AG08395 (cell line): ENCODE measurements at places on chromosomes 6 and 20.

- DNase-seq, result peak; percentile 48
These were observed 10.0 kb upstream of the POU5F1 start for GRCh38 chr6:31180500-31180899.

- no peak for DNase-seq
These were observed 50.3 kb upstream of the CDKAL1 start for GRCh38 chr6:20483887-20484497.

GRCh38 chr6:3835785-3836184 is 13.4 kb upstream of the FAM50B start:
- no peak for DNase-seq

- no peak for DNase-seq
These were observed 1.8 kb downstream of the ASCC3 start for GRCh38 chr6:100879317-100879716.

DNA sequence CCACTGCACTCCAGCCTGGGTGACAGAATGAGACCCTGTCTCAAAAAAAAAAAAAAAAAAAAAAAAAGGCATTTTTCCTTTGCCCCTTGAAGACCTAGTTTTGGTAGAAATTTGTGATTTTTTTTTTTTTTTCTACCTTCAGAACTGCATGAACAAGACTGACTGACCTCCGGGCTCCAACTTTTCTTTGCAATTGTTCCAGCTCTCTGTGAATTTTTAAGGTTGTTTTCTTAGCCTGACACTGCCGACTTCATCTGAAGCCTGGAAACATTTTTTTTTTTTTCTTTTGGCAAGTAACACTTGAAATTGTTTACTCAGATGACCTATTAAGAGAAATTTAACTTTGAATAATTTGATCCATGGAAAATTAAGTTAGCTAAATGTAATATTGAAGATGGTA is 73.0 kb downstream of the SLC24A3 start:
- no peak for DNase-seq

DNA sequence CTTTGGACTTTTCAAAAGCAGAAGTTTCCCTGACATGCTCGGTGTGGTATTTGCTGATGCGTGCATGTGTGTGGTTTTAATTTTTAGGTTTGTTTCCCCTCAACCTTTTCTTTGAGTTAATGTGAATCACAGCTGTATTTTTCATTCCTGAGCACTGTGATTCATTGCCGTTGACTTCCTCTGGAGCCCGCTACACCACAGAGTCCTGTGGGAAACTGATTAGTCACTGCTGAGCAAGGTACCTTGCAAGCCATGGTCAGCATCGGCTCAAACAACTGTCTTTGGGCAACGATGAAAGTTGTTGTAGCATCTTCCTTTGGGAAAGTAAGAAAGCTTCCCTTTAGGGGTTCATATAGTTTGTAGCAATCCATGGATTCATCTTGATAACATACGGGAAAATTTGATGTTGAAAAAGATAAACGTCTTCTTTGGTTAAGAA is 57.5 kb downstream of the RIN2 start:
- peak; percentile 92 for DNase-seq

DNA sequence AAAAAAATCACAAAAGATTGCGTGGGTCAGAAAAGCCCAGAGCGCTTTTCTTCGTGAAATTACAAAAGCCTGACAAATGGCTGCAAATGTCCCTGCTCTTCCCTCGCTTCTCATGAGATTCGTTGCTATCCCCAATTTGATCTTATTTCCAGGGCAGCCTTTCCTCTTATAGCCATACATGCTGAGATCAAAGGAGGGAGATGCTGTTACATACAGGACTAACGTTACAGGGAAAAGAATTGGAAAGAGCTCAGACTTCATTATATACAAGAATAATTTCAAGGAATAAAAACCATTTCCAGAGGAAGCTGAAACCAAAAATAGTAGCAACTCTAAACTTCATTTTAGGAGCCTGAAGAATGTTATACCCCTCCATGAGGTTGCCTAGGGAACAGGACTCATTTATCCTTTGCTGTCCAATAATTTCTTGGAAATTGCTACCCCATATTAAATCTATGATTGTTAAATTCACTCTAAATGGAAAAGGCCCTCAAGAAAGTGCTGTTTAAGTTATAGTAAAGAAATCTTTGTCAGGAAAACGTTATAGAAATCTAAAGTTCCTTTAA is 81.0 kb downstream of the METTL24 start:
- DNase-seq, result no peak

DNA sequence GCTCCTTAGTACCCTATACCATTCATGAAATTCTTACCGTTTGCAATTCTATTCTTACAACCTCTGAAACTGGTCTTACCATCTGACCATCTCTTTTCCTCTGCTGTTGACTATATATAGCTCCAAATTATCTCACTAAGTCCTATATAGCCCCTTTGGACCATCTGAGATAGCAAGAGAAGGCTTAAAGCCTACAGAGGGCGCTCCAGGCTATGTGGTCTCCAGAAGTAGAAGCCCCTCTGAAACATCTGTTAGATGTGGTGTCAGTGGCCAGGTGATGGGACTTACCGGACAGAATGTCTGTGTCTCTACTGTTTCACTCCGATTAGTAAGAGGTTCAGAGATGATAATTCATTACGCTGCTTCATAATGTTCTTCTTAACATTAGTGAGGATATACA is 140.7 kb upstream of the BMP2 start:
- DNase-seq, result no peak

- DNase-seq, result no peak
These were observed 101.9 kb downstream of the TFAP2C start for GRCh38 chr20:56730996-56731395.

DNA sequence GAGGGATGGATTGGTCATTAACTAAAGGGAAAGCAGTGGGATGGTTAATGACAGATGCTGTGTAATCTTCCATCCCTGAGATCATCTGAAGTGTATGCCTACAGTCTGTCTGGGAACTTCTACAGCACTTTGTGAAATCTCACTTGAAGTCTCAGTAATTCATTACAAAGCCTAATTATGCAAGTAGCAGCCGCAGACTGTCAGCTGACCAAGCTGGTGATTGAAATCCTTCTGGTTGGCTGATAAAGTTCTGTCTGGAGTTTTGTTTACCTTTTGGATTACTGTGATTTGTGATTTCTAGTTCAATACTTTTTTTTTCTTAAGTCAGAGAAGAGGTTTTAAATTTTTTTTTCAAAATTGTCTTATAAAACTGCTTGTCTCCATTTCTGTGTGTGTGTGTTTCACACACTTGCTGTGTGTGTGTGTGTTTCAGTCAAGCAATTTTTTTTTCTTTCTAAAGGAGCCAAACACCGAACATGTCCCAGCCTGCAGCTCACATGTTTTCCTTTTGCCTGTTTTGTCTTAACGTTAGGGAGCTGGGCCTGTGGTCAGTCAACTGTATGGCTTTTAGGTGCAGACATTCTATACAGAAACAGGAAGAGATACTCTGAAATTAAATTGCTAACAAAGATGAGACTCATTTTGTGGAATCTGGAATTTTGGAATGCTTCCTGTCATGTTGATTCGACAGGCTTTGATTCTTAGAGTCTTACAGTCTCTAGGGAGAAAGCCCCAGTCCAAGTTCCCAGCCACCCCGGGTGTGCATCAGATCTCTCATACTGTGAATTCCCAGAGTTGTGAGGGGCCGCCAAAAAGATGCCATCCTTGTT is 28.5 kb upstream of the ADGRF4 start:
- DNase-seq, result peak; percentile 18

DNA sequence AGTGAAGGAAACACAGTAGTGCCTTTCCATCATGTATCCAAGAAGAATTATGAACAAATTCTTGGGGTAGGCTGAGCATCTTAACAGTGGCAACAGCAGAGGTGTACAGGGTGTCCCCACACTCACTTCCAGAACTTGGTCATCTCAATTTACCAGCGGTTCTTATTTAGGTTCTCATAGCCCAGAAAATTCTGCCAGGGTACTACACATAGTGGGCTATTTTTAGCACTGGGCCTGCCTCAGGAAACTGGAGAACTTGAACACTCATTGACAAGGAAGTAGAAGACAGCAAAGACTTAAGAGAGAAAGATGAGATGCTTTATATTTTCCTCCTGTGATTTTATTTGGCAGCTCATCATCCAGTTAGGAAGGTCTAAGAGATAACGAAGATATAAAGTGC is 71.8 kb upstream of the PHIP start:
- DNase-seq, result no peak
